ENCODE measurements at places on chromosomes 16 and 17.

DNA sequence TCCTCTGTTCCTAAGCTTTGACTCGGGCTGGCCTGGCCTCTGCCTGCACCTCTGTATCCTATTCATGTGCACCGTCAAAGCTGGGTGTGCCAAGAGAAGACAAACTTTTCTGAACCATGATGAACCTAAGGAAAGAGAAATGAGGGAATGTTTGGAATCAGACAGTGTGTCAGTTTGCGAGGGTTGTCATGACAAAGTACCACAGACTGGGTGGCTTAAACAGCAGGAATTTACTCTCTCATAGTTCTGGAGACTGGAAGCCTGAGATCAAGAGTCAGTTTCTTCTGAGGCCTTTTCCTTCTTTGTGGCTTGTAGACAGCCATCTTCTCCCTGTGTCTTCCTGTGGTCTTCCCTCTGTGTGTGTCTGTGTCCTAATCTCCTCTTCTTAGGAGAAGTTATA is 129.0 kb downstream of the KATNIP start:
- no peak for DNase-seq

DNA sequence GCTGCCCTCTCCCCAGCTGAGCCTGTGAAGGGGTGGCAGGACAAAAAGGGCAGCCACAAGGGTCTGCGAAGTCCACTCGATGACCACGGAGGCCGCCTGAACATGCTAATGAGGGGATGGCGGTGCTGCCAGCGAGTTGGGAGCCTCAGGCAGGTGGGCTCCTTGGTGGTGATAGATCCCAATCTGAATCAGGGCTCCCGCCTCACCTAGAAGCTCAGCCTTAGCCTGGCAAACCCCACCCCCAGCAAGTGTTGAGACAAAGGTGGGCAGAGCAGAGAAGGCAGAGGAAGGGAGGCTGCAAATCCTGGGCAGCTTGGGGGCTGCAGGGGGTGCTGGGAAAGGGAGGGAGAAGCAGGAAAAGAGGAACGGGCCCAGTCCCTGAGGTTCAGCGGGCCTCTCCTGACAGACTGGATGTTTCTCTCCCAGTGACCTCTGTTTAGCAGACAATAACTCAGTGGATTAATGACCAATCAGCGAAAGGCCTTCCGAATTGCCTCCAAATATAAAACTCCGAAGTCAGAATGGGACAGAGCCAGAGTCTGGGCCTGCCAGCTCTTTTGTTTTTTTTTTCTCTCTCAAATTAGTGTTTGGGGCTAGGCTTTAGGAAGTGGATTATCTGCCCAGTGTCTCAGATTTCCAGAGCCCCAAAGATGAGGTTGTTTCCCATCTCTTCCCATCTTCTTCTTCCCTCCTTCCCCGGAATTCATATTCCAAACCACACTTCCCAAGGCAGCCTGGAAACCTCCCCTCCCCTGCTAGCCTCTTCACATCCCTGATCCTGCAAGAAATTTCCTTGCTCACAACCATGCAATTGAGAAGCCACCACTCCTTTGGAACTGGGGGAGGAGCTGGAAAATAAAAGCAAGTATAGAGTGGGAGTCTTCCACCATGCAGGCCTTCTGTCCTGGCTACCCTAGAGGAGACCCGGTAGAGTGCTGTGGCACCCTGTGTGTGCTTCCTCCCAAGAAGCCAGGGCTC is 15.2 kb upstream of the HOXB2 start:
- DNase-seq: no peak

- no peak for DNase-seq
Measured at GRCh38 chr17:4195306-4195705, 52.3 kb downstream of the CYB5D2 start.

- no peak for DNase-seq
Measured at GRCh38 chr16:70553645-70554044, 30.0 kb downstream of the SF3B3 start.

GRCh38 chr16:20883554-20884239 is 16.5 kb downstream of the DCUN1D3 start:
- no peak for DNase-seq

GRCh38 chr17:36937001-36937958 is at the start of gene LHX1:
LHX1 (plus strand) TSS chr17:36937475; CDS start chr17:36938198, 723 bp downstream.
- no peak for DNase-seq

DNA sequence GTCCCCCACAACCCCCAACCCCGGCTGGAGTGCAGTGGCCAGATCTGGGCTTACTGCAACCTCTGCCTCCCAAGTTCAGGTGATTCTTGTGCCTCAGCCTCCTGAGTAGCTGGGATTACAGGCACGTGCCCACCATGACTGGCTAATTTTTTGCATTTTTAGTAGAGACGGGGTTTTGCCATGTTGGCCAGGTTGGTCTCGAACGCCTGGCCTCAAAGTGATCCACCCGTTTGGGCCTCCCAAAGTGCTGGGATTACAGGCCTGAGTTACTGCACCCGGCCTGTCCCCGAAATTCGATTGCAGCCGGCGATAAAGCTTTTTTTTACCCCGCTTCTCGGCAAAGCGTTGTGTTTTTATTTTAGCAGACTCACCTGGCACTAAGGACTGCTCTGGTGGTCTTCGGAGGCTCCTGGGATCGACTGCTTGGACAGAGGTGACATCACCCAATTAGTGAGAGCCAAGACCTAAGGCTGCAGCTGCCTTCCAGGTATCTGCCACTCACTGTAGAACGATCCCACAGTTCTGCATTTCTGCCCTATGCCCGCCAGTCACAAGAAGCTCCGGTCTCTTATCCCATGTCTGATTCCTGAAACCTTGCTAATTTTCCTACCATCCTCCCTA is 82.2 kb upstream of the ARL4D start:
- no peak for DNase-seq

DNA sequence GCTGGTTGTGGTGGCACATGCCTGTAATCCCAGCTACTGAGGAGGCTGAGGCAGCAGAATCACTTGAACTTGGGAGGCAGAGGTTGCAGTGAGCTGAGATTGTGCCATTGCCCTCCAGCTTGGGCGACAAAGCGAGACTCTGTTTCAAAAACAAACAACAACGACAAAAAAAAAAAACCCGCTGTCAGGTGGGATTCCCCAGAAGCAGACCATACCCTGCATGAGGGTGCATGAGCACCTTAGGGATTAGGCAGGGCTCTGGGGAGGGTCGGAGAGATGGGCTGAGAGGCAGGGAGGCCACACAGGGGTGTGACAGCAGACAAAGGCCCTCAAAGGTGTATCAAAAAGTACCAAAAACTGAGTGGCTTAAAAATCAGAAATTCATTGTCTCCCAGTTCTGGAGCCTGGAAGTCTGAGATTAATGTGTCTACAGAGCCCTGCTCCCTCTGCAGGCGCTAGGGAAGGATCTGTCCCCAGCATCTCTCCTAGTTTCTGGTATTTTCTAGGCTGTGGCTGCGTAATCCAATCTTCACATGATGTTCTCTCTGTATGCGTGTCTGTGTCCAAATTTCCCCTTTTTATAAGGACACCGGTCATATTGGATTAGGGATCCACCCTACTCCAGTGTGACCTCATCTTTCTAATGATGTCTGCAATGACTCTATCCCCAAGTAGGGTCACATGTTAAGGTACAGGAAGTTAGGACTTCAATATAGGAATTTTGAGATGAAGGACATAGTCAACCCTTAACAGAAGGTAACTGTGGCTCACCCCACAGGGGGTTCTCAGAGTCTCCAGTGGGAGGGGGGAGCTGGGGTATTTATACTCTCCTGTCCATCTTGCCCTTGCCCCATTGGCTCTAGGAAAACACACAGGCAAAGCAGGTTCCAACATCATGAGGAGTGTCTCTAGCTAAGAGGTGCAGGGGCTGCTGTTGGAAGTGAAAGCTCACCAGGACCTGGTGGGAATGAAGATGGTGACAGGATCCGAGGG is 13.6 kb upstream of the TVP23A start:
- DNase-seq: peak; percentile 80

DNA sequence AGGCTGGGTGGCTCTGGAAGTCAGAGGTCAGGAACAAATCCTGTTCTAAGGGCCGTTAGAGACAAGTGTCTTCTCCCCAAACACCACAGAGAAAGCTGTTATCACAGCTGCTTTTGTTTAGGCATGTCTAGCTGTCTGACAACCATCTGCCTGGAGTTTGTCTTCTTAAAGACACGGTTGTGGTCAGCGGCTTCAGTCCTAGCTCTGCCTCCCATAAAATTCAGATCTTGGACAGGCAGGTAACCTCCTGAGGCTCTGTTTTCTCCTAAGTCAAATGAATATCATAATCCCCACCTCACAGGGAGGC is 2.3 kb upstream of the ITGA3 start:
- no peak for DNase-seq

- DNase-seq: no peak
Measured at GRCh38 chr17:73950593-73950914, 252.9 kb upstream of the RPL38 start.

DNA sequence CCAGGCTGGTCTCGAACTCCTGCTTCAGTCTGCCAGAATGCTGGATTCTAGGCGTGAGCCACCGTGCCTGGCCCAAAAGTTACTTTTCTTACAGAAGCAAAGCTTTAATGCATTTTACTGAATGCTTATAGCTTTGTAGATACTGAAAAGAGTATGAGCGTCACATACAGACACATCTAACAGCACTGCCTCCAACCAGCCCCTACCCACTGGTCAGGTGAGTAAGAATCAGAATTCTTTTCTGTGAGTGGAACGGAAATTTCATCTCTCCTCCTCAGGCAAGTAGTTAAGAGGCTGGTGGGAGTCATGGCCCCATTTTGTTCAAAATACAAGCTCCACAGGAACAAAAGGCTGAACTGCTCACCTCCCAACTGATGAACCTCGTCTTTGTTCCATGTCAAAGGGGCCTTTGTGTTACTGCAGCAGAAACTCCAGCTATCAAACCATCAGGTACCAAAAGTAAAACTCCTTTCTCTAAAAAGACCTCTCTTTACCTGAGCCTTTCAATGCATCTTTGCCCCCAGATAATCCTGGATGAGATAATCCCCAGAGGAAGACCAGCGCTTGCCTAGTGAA is 92.4 kb upstream of the RPH3AL start:
- DNase-seq: no peak

DNA sequence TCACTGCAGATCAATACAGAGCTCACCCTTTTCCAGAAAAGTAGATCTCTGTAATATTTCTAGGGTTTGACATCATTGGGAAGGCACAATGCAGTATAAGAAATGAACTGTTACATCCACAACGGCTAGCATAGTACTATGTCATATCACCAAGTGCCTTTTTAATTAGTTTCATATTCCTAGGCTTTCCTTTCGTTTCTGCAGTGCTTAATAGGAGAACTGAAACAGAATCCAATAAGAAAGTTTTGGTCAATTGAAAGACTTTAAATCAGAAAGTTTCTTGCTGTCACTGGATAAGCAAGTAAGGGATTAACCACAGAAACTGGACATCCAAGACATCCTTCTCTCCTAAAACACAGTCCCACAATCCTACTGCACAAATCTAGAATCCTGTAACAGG is 3.5 kb upstream of the RNF43 start:
- DNase-seq: peak; percentile 85

- DNase-seq: no peak
Measured at GRCh38 chr17:40696651-40697072, 6.9 kb downstream of the KRT24 start.

GRCh38 chr16:48139517-48139916 is 16.3 kb downstream of the ABCC12 start:
- DNase-seq: no peak

DNA sequence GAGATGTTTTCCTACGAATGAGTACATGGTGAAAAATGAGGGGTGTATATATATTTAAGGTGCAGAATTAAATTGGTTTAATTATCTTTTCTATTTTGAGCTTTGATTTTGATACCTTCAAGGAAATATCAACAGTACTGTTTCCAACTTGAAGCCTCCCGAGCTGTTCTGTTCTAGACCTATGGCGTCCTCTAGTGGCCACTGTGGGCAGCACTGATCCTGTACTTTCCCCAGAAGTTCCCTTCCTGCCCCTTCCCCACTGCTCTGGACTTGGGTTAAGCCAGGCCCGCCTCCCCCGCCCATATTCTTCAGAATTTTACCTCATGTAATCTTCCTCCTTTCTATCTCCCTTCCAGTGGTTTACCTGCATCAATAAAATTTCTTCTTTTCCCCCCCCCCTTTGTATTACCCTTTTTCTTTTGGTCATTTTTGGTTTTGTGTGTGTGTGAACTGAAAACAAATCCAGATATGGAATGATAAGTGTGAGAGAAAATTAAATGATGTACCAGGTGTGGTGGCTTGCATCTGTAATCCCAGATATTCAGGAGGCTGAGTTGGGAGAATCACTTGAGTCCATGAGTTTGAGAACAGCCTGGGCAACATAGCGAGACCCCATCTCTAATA is 1643.5 kb downstream of the TP53TG3F start:
- DNase-seq: no peak

GRCh38 chr17:4162775-4163466 is 19.9 kb downstream of the CYB5D2 start:
- peak; percentile 58 for DNase-seq

GRCh38 chr17:60562421-60562820 is 36.4 kb upstream of the APPBP2 start:
- DNase-seq: no peak

- DNase-seq: no peak
Measured at GRCh38 chr16:6932871-6933385, 399.7 kb upstream of the RBFOX1 start.

DNA sequence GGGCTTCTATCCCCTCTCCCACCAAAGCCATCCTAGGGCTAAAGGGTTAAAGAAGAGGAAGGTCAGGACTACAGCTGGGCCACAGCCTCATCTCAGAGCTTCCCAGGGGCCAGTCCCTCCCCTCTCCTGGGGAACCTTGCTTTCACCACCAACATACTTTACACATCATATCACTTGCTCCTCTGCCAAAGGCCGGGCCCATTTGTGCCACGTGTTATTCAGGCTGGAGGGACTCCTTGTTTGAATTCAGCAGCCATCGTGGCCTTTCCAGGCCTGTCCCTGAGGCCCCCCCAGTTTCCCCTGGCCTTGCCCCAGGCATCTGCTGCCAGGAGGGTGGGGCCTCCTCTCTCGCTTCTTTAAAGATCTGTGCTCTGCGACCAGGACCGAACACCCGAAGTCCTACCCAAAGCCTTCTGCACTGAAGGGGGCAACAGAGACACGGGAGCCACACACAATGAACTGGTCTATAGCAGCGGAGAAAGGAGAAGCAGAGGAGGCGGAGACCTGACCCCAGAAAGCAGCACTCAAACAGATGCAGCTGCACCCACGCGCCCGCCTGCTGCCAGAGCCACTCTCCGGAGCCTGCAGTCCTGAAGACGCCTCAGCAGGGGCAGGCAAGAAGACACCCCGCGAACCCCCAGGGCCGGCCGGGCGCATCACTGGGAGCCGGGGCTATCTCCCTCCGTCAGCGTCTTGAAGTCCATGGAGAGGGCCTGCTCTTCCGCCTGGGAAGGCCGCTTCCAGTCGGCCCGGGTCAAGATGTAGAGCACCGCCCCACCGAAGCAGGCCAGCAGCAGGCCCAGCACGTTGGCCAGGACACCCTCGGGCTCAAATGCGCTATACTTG is 12.1 kb downstream of the CYB561 start:
- peak; percentile 23 for DNase-seq

- no peak for DNase-seq
Measured at GRCh38 chr16:65828296-65828695, 538.2 kb upstream of the CDH5 start.
